Activated T-helper 1 cell treated with anti-CD3 and anti-CD28 coated beads, Interleukin-12 subunit alpha, Interleukin-12 subunit beta, Interleukin-2, Interleukin-4 antibody, amounts not matched to agents 30 ng/mL and 10 ng/mL and 1 ng/mL, durations not matched to agents 14 hours and 24 hours and 36 hours (primary cell): ENCODE measurements at places on chromosomes 3 and 15.

DNA sequence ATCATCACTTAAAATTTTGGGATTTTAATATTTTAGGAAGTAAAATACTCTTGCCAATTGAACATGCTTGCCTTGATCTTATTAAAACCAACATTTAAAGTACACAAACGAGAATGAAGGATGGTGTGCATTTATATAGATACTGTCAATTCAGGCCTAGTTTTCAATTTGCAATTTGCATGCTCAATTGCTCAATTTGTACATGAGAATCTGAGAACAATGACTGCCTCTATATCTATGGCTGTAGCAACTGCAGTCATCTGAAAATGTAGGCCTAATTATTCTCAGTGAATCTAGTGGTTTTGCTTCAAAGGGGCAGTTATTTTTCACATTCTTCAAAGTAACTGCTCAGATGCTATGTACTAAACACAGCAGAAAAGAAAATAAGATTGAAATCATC is 18.8 kb downstream of the ZBBX start:
- no peak for DNase-seq

- no peak for DNase-seq
Measured at GRCh38 chr3:158788446-158788845, 13.4 kb upstream of the MFSD1 start.

DNA sequence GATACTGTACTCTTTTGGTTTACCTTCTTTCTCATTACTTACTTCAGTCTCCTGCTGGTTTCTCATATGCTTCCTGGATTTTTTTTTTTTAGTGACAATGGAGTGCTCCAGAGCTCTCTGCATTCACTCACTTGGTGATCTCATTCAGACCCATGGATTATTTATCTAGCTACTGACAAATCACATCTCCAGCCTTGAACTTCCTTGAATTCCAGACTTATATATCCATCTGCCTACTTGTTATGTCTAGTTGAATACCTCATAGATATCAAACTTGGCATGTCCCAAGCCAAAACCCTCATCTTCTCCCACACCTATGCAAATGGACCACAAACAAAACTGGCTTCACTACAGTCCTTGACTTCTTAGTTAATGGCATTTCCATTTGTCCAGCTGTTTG is 234.7 kb upstream of the ZPLD1 start:
- DNase-seq: no peak

- no peak for DNase-seq
Measured at GRCh38 chr3:52319921-52320595, 3.9 kb downstream of the DNAH1 start.

DNA sequence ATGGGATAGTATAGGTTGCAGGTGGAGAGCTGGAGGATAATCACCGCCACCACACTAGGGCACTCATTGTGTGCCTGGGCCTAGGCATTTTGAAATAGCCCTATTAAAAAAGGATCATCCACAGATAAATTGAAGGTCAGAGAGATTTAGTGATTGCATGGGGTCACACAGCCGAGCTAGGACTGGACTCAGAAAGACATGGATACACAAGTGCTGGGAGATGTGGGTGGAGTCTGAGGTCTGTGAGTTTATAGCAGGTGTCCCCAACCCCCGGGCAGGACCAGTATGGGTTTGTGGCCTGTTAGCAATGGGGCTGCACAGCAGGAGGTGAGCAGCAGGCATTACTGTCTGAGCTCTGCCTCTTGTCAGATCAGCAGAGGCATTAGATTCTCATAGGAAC is 5.3 kb upstream of the ANKDD1A start:
- DNase-seq: no peak

DNA sequence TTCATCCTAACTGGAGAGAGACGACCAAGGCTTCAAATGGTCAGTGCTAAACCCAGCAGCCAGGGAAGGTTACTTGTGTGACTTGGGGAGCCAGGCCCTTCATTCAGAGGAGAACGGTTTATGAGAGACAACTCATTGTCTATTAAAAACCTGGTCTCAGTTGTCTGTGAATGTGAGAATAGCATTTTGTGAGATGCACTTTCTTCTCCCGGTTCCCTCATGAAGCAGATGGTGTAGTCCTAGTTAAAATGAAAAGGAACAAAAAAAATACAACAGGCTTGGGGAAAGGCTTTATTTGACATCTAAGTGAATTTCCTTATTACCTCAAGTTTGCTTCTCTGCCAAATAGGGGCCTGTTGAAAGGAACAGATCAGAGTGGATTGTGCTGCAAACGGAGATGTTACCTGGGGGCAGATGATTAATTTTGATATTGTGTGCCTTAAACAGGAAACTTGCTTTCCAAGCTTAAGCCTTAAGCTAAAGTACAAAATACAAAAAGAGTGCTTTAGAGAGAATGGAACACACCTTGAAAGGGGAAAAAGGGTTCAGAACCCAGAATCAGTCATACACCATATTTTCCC is 202.7 kb upstream of the BHLHE40 start:
- DNase-seq: no peak

DNA sequence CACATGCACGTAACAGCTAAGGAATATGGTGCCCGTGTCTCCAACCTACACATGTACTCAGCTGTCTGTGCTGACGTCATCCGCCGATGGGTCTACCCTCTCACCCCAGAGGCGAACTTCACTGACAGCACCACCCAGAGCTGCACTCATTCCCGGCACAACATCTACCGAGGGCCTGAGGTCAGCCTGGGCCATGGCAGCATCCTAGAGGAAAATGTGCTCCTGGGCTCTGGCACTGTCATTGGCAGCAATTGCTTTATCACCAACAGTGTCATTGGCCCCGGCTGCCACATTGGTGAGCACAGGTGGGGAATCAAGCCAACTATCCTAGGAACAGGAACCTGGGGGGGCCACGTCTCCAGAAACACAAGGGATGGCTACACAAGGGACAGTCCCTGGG is 5.3 kb downstream of the EIF2B5 start:
- DNase-seq: no peak

DNA sequence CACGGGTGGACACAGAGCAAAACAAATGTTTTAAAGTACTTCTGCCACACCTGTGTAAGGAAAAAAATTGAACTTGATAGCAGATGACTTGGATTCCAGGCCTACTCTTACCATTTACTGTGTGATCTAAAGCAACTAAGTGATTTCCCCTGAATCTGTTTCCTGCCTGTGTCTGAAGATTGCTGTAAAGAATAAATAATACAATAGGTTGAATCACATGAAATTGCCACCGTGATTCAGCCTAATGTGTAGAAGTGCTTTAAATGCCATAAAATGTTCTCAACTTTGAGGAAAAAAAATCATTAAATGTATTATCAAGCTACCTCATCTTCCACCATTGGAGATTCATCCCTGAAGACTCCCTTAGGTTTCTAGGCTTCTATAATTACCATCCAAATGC is 27.6 kb upstream of the NUDT16 start:
- no peak for DNase-seq

GRCh38 chr3:39013289-39013688 is 38.5 kb downstream of the SCN11A start:
- no peak for DNase-seq

DNA sequence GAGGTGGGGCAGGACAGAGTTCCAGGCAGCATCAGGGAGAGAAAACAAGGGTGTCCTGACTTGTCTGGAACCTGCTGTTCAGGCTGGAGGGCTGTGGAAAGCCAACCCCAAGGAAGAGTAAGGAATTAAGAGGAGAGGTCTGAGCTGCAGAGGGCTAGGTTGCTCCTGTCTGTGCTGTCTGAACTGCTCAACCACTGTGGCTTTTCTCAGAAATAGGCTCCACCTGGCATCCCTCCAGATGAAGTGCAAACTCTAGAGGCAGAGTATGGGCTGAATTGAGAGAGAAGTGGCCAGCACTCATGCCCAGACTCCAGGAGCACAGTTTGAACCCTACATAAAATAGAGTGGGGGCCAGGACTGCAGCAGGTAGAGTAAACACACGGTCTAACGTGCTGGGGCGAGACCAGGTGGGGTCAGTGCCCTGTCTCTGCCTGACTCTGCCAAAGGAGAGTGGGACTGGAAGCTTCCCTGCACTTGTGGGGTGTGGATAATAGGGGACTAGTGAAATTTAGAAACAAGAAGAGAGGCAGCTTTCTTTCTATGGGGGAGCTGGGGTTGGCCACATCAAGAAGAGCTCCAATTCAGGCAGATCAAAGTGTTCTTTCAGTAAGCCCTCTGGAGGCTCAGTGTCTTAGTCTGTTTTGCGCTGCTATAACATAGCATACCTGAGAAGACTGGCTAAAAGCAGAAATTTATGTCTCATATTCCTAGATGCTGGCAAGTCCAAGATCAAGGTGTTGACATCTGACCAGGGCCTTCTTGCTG is 28.0 kb upstream of the MNS1 start:
- no peak for DNase-seq

GRCh38 chr3:158091531-158091930 is 14.7 kb downstream of the SHOX2 start:
- DNase-seq: no peak

DNA sequence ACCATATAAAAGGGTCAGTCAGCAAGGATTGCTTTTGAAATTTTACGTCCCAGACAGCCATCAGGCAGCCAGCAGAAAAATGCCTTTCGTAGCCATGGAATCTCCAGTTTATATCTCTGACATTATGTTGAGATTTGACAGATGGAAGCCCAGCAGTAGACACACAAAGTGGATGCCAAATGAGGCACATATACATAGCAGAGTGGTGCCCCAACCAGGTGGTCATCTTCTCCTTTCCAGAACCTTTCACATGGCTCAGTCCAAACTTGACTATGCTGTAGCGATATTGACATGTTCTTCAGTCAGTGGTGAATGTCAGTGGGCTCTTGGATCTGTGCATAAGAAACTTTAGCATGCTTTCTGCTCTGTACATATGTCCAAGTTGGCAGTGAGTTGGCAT is 123.3 kb upstream of the GBE1 start:
- no peak for DNase-seq

DNA sequence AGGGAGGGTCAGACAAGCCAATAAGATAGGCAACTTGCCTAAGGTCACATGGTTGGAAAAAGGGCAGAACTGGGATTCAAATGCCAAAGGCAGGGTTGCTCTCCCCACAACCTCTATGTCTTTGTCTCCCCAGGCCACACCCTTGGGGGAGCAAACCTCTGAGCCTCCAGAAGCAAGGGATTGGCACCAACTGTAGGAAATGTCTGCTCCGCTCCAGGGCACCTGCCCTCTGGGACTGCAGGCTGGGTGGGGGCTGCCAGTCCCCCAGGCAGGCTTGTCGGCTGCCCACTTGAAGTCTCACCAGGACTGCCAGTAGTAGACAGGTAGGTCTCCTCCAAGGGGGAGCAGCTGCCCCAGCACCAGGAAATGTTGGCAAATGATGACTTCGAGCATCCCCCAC is 2.0 kb downstream of the FAM3D start:
- no peak for DNase-seq

GRCh38 chr3:141044695-141045641 is 6.2 kb upstream of the SPSB4 start:
- DNase-seq: no peak

- no peak for DNase-seq
Measured at GRCh38 chr3:49296781-49297411, 19.9 kb upstream of the C3orf62 start.

DNA sequence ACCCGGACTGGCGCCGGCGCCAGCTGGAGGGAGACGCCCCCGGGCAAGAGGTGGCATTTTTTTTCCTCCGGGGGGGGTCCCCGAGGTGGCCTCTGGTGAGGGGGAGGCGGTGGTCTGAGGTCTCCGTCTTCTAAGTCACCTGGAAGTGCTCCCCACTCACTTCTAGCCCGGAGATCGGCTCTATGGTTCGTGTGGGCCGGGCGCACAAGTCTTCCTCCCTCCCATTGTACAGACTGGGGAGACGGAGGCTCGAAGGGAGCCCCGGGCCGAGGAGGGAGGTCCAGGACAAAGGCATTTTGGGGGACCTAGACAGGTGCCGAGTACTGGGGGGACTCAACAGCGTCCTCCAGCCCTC is 4.4 kb downstream of the GATA2 start:
- no peak for DNase-seq

- no peak for DNase-seq
Measured at GRCh38 chr15:27293607-27294006, 322.6 kb downstream of the GABRG3 start.

- DNase-seq: no peak
Measured at GRCh38 chr15:60376677-60377095, 21.1 kb downstream of the ANXA2 start.

DNA sequence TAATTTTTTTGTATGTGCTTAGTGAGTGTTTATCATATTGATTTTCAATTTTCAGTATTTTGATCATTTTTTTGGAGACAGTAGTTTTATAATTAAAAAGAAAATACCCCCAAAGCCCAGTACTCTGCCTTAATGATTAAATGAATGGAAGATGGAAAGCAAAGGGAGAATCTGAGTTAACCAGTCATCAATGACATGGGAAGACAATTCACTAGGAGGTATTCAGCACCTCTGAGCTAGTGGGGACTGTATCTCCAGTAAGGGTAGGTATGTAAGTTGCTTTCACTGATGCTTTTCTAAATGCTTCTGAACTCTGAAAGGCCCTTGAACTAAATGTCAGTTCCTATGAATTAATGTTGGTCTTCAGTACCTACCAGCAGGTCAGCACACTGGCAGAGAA is 590.4 kb upstream of the DPPA4 start:
- DNase-seq: no peak

- no peak for DNase-seq
Measured at GRCh38 chr15:44636976-44637375, 26.5 kb downstream of the SPG11 start.

DNA sequence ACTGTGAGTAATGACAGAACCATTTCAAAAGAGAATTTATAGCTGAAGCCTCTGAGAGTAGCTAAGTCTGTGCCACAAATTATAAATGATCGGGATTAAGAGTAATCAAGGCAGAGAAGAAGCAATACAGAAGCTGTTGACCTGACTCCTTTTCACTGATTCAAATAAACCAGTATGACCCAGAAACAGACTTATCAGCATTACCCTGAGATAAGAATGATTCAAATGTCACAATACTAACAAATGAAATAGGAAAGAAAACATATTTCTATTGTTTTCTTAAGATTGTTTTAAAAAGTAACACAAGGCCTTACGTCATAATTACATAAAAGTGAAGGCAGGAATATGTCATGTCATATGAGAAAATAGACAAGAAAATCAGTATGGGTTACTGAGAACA is 1534.6 kb downstream of the SI start:
- DNase-seq: no peak
